ENCODE measurements at places on chromosomes 5 and 9.
A peak's percentile ranks its signal among the peaks of the same experiment; 100 is the strongest.

DNA sequence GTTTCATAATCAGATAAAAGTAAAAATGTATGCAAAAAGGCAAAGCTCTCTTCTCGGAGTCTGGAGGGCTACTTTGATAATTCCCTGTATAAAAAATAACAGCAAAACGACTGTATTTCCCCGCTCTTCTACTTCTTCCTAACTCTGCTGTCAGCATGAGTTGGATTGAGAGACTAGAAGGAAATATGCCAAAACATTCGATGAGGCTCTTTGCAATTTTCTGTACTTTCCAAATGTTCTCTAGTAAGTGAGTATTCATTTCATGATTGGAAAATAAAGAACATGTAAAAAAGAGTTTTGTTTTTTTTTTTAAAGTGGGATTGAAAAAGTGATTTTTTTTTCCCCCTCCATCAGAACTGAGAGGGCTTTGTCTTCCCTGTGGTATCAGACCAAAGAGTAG is 677.5 kb downstream of the ACTL7B start:
- DNase-seq = no peak

- no peak for DNase-seq
These were observed 39.3 kb upstream of the TNC start for GRCh38 chr9:115157245-115157674.

- DNase-seq = peak; percentile 46
These were observed 391 bp upstream of the NRG2 start for GRCh38 chr5:140043508-140043872.

DNA sequence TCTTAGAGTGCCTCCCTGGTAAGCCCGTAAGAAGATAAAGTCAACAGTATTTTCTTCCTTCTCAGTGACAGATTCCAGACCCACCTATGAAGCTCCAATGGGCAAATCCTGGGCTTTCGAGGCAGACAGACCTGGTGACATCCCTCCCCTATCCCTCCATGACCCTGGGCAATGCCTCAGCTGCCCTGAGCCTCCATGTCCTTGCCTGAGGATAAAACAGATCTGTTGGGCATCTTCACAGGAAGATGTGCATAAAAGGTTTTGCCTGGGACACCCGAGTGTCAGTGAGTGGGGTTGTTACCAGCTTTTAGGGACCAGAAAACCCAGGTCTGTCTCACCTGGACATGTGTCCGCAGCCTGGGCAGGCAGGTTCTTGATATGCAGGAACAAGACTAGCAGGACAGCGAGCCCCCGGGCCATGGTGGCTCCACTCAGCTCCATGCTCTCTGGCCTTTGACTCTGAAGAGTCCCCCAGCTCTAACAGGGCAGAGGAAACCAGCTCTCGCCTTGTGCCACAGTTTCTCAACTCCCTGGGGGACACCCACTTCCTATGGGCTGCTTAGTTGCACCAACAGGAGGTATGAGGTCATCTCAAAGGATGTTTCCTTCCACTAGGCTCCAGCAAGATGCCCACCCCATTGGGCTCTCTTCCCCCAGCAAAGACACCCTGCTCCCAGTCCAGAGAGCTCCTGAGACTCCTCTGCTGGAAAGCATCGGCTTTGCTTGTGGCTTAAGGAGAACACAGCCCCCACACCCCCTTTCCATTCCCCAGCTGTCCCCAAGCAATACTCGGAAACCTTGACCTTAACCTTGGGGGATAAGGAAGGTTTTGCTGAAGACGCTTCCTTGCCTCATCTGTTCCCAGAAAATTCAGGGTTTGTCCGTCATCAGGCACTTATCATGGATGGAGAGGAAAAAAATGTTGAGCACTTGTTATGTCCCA is at the start of gene FCN1:
FCN1 (minus strand) TSS at position 482 of the 943 bp plus-strand sequence; CDS start at position 441, 41 bp downstream.
- DNase-seq = no peak

- DNase-seq = no peak
These were observed 265.4 kb downstream of the SPOCK1 start for GRCh38 chr5:137233726-137234125.

DNA sequence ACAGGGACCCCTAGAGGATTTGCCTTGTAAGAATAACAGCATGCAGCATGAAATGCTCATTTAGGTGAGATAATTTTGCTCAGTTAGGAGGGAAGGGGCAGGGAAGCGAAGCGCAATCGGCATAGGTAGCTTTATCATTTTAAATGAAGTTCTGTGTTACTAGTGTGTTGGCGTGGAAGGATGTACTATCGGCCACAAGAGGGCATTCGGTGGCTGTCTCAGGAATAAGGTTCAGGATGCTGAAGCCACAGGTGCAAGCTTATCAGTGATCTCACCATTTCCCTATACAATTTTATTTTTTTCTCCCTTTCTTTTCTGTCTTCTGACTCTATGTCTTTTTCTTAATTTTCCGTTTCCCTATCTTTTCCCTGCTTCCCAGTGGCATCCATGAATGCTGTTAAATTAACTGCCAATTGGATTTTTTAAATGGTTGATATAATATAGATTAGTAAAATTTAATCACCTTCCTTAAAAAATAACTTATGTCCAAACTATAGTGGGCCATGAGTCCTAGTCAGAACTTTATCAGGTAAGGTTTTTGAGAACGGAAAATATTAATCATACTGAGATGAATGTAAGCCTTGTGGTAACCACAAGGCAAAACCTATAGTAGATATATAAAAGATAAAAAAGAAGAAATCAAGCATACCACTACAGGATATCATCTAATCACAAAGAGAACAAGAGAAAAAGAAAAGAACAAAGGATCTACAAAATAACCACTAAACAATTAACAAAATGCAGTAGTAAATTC is 1.2 kb upstream of the INSL6 start:
- DNase-seq = no peak

DNA sequence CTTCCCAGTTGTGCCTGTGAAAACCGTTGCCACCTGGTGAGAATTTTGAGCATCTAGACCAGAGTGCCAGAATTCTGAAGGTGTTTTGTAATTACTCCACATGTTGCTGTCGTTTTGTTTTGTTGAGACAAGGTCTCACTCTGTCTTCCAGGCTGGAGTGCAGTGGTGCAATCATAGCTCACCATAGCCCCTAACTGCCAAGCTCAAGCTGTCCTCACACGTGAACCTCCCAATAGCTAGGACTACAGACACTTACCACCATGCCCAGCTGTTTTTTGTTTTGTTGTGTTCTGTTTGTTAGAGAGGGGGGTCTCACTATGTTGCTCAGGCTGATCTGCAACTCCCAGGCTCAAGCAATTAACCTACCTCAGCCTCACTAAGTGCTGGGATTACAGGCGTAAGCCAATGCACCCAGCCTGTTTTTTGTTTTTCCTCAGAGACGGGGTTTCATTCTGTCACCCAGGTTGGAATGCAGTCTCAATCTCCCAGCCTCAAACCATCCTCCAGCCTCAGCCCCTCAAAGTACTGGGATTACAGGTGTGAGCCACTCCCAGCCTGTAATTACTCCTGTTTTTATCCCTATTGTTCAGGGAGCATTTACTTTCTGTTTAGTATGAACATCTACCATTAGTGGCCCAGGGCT is 121.1 kb upstream of the DMRT1 start:
- DNase-seq = no peak

- no peak for DNase-seq
These were observed 17.9 kb upstream of the NDUFB6 start for GRCh38 chr9:32590898-32591297.

GRCh38 chr5:30287890-30288289 is 905.6 kb upstream of the CDH6 start:
- no peak for DNase-seq

DNA sequence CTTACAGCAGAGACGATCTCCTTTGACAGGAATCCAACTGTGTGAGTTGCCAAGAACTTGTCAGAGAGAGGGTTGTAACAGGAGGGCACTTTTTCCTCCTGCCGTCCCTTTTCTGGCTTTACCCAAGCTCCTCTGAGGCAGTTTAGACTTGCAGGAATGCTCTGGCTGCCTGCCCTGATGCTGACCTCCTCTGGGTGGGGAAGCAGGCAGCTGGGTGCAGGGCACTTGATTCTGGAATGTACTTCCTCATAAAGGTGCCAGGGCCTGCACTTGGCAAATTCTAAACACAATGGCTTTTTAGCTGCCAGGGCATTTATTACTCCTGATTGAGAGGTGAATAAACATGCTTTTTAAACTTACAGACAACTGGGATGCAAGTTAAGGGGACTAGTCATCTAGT is 190.4 kb downstream of the EPB41L4A start:
- DNase-seq = peak; percentile 87

GRCh38 chr5:68648944-68649857 is 433.6 kb downstream of the PIK3R1 start:
- no peak for DNase-seq

- DNase-seq = no peak
These were observed 17.8 kb downstream of the NANS start for GRCh38 chr9:98074115-98074990.

DNA sequence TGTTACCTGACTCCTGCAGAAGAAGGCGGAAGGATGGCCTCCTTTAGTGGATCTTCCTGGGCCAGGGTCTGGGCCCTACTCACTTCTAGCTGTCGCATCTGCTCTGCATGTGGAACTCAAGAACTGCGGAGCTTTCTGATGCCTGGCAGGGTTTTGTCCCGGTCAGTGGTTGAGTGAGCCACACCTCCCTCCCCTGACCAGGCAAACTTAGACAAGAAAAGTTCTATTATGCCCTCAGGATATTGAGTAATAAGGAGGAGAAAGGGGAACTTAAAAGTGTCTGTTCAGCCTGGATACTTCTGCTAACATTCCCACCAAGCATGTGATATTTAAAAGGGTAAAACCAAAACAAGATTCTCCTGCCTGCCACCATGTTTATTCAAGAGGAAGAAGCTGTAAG is at the start of gene FYB1:
FYB1 (minus strand) TSS at position 127 of the 400 bp plus-strand sequence. CDS start 16,603 bp downstream, outside the sequence.
- peak; percentile 83 for DNase-seq

GRCh38 chr5:20276061-20276958 is 288.3 kb upstream of the CDH18 start:
- no peak for DNase-seq

DNA sequence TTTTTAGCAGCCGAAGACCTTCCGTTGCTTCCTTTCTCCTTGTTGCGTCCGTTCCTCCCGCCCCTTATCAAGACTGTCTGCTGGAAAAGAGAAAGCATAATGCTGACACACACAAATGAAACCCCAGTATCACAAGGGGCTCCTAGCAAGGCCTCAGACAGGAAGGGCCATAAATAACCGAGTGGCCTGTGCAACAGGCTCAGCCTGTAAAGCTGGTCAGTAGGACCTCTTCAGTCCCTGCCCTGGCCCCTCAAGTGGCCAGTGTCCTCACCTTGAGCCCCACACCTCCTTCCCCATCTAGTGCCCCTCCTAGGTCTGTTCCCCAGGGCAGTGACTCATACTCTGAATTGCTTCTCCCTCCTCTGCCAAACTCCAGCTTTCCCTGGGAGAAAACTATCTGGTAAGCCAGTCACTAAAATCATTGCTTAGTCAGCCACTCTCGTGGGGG is 174.6 kb upstream of the IL12B start:
- DNase-seq = no peak

- DNase-seq = no peak
These were observed 41.6 kb upstream of the LCP2 start for GRCh38 chr5:170338933-170339779.

DNA sequence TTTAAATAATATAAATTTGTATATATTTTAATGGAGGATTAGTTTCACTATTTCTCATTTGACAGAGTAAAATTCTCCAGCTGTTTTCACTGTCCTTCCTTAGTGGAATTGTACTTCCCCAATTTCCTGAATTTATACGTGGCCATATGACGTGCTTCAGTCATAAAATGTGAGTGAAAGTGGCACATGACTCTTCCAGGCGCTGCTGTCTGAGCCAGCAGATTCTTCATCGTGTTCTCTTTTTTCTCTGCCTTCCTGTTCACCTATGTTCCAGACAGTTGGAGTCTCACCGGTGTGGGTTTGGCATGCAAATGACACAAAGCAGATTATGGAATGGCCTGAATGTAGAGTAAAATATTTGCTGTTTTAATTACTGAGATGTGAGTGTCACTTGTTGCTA is 684.1 kb downstream of the SEMA5A start:
- no peak for DNase-seq

DNA sequence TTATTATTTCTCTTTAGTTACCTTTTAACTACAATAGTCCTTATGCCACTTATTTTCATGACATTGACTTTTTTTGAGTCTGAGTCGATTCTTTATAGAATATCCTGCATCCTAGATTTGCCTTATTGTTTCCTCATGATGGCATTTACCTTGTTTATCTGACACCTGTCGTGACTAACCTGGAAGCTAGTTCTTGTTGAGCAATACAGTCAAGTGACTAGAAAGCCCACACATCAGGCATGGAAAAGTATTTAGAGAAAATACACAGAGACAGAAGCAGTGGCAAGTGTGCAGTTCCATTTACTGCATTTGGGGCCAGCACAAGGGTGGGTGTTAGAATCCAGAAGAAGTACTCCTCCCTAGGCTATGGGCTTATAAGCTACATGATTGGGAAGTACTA is 97.8 kb downstream of the ERMP1 start:
- no peak for DNase-seq

DNA sequence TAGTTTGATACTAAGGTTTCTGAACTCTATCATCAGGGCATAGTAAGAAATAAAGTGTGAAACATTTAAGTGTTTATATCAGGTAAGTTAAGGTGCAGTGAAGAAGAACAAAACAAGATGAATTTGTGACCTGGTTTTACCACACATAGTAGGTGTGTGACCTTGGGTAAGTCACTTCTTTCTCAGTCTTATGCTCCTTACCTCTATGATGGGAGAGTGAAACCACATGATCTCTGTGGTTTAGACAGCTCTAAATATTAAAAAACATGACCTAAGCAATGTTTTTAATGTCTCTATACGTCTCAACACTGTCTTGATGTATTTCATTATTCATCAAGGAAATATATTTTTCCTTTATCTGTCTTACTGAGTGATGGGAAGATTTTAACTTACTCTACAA is 629.6 kb upstream of the DMAC1 start:
- no peak for DNase-seq

DNA sequence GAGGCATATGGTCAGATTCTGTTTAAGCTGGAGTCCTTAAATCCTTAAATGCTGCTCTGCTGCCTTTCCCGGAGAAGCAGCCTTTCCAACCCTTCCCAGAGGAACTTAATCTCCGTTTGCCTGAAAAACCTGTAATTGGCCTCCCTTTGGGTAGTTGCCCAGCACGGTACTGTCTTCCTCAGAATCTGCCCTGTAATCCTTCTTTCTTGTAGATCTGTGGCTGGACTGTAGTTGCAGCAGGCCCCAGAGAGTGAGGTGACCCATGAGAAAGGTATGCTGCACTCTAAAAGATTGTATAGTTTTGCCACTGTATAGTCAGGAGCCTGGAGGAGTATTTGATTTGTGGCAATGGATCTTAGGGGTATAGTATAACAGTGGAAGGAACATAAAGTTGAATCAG is 11.7 kb downstream of the SPIN1 start:
- DNase-seq = no peak

- no peak for DNase-seq
These were observed 74.1 kb downstream of the PAX5 start for GRCh38 chr9:36959681-36960574.

- DNase-seq = no peak
These were observed at the start of gene SAXO1 for GRCh38 chr9:19033015-19033414. TSS of gene SAXO1 (minus strand) at chr9:19033209. CDS start at chr9:19032908, 301 bp downstream.
